SK-N-SH (cell line): ENCODE measurements at places on chromosomes 6 and 20. TPM values are rescaled to one million over a fixed set of nuclear protein-coding genes. Genes with fewer than 3 reads are reported as not detected.
A peak's percentile ranks its signal among the peaks of the same experiment; 100 is the strongest.

GRCh38 chr20:34979366-34980153 lies 23.9 kb downstream of the MYH7B start:
- no peak overlapping the region for H3K4me3 ChIP-seq
- no peak overlapping the region for H3K27ac ChIP-seq
- H3K4me1 ChIP-seq = peaks cover 7% of the 10 kb centered on the region; the same call in 1 of the 2 replicates
- H3K27me3 ChIP-seq = no peaks in the 10 kb centered on the region; the same call in 1 of the 2 replicates
- DNase-seq = peak; percentile 59
- no peaks in the 10 kb centered on the region for H3K36me3 ChIP-seq

GRCh38 chr6:36927691-36928546 lies 26.6 kb upstream of the PI16 start:
- no peak overlapping the region for H3K4me3 ChIP-seq
- no peaks in the 10 kb centered on the region for H3K27me3 ChIP-seq
- no peak overlapping the region for H3K27ac ChIP-seq
- H3K36me3 ChIP-seq = peaks cover 11% of the 10 kb centered on the region
- H3K4me1 ChIP-seq = 0 out of 2 replicates have a peak, but pooled peaks cover 5% of the 10 kb centered on the region

Gene EPHA7
- polyA plus RNA-seq = under 0.01 TPM in 1 of 2 replicates, not detected in the other

- no peak overlapping the region for H3K27ac ChIP-seq
- peaks cover 23% of the 10 kb centered on the region for H3K4me1 ChIP-seq
- DNase-seq = no peak
- no peak overlapping the region for H3K4me3 ChIP-seq
Observed at GRCh38 chr6:90083891-90084290, 189.6 kb downstream of the GJA10 start.

DNA sequence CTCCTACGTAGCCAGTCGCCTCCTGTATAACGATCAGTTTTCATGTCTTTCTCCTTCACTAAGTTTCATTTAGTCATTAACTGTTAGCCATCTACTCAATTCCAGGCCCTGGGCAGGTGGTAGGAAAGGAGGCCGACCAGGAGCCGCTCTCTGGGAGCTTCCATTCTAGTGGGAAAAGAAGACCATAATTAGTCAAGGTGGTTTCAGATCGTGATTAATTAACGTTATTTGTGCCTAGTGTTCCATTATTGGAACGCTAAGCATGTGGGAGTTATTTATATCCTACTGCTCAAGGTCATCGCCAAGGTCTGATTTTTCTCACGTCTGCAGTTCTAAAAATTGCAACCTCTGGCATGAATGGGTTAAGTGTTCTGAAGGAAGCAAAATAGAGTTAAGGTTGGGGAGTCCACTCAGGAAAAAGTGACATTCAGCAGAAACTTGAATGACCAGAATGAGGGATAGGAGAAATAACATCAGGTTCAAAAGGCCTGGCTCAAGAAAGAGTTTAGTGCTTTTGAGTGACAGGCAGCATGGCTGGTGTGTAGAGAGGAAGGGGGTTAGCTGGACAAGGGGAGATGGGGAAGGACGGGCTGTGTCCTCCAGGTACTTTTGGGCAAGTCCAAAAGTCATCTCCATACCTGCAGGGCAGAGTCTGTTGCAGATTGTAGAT lies 812 bp downstream of the SLC9A8 start:
- peak overlapping the region; percentile 83 for H3K27ac ChIP-seq
- peak overlapping the region; percentile 79 for H3K4me3 ChIP-seq
- no peaks in the 10 kb centered on the region for H3K4me1 ChIP-seq
- H3K27me3 ChIP-seq = no peaks in the 10 kb centered on the region
- DNase-seq = no peak
- peaks cover 16% of the 10 kb centered on the region for H3K36me3 ChIP-seq

Gene RAET1G
- polyA plus RNA-seq = 1.7 and 2.5 TPM in 2 replicates

Gene MUC22
- 0.12 and 0.13 TPM in 2 replicates for polyA plus RNA-seq

GRCh38 chr20:41645372-41645771 lies 27.2 kb upstream of the CHD6 start:
- H3K4me3 ChIP-seq = no peak overlapping the region
- peaks cover 2% of the 10 kb centered on the region; the same call in 1 of the 2 replicates for H3K4me1 ChIP-seq
- no peak for DNase-seq
- H3K36me3 ChIP-seq = no peaks in the 10 kb centered on the region

Gene EGFL8
- polyA plus RNA-seq = 7.7 and 10.7 TPM in 2 replicates

DNA sequence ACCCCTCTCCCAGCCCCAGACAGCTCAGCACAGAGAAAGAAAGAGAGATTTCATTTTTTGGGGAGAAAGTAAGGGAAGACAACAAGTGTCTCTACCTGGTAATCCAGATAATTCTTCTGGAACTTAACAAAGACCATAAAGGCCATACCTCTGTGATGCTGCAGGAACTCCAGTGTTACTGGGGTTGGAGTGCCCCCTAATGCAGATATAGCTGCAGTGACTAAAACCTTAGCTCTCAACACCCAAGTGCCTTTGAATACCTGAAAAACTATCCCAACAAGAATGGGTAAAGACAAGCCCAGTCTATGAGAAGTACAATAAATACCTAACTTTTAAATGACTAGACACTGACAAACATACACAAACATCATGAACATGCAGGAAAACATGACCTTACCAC lies 365.3 kb upstream of the PTCHD4 start:
- H3K27ac ChIP-seq = no peak overlapping the region
- DNase-seq = no peak
- H3K4me1 ChIP-seq = no peaks in the 10 kb centered on the region

Gene KCNK5
- 0.03 TPM in 1 of 2 replicates, not detected in the other for polyA plus RNA-seq

Gene APOBEC2
- not detected in 2 replicates for polyA plus RNA-seq

Gene FITM2
- 2.8 and 3.6 TPM in 2 replicates for polyA plus RNA-seq

GRCh38 chr6:157284738-157285421 lies 38.4 kb downstream of the TMEM242 start:
- no peak for DNase-seq
- H3K4me3 ChIP-seq = no peak overlapping the region
- H3K36me3 ChIP-seq = peaks cover under 1% of the 10 kb centered on the region
- H3K4me1 ChIP-seq = peaks cover 2% of the 10 kb centered on the region; the same call in 1 of the 2 replicates

DNA sequence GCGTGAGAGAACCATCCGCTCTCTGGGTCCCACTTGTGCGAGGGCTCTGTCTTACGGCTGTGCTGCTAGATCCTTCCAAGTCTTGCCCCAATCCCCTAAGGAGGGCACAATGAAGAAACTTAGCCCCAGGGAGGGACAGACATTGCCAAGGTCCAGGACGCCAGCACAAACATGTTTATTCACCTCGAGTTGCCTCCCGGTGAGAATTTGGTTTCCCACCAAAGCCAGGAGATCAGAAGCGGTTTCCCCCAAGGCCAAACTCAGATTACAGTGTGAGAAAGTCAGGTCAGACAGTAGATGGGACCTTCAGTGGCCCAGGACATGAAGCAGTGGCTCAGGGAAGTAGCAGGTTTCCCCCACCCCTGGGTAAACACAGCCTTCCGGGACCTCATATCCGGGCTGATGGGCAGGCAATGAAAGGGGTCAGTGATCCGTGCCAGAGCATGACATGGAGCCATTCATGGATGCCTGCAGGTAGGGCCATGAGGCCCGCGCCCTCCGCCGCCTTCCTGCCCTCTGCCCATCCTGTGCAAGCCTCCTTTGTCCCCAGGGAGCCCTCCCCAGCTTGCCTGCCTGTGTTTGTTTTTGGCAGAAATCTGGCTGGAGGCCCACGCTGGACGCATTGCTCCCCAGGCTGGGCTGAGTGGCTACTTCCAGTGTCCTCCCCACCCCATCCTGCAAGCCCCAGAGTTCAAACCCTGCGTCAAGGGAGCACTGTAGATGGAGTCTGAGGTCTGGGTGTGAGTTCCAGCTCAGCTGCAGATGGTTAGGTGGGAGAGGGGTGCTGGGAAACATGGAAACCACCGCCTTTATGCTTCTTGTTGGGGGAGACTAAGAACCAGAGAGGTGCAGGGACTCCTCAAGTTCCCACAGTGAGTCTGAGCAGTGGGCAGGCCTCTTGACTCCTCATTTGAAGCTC lies 2.0 kb downstream of the BPIFB2 start:
- H3K27ac ChIP-seq = no peak overlapping the region
- no peak overlapping the region for H3K4me3 ChIP-seq
- no peaks in the 10 kb centered on the region for H3K4me1 ChIP-seq
- no peak for DNase-seq

DNA sequence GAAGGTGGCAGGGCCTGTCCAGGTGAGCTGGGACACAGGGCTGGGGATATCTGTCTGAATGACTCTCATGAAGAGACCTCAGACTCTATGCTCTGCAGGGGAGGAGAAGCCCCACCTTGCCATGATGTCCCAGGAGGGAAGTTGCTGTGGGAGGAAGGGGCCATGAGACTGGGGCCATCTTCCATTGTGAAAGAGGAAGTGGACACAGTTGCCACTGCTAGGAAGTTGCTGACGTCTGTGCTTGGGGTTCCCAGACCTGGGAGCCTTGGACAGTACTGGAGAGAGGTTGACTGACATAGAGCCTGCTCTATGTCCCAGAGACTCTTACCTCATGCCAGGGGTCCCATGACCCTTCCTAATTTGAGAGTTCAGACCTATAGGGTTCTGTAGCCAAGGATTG lies 24.5 kb downstream of the SIRPB1 start:
- no peak for DNase-seq
- no peaks in the 10 kb centered on the region for H3K27me3 ChIP-seq

DNA sequence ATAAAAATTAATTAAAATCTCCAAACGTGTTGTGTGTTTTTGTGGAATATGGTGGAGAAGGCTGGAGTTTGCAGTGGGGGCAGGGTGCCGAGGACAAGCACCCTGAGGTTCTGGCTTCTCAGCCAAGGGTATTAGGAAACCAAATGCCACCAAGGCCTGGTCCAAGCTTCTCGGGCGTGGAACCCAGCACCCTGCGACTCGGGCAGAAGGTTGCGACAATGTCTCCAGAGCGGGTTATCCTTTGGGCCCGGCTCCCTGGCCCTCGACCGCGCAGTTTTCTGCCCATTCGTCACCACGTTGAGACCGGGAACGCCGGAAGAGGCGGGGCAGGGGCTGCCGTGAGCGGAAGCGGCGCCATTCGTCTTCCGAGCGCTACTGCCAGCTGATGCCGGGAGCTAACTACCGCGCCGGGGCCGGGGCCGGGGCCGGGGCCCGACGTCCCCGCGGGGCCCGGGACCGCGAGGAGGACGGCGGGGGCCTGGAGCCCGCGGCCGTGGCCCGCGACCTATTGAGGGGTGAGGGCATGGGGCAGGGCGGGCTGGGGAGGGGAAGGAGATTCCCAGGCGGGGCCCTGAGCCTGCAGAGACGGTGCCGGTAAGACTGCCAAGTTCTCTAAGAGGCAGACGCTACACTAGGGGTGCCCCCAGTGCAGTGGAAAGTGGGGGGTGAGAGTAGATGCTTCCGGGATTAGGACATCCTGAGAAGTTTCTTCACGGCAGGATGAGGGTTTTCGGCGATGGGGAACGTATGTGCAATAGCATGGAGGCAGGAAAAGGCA lies at the start of gene RRP36:
TSS of gene RRP36 (plus strand) at position 354 of the 778 bp plus-strand sequence. CDS start at position 386, 32 bp downstream.
- H3K27ac ChIP-seq = peak within 1 kb of the TSS; percentile 78
- peaks cover 25% of the 10 kb centered on the region; the same call in 1 of the 2 replicates for H3K4me1 ChIP-seq
- peak; percentile 91 for DNase-seq
- peak within 1 kb of the TSS; percentile 95 for H3K4me3 ChIP-seq

GRCh38 chr20:34540596-34541263 lies 17.8 kb upstream of the MAP1LC3A start:
- H3K27me3 ChIP-seq = no peaks in the 10 kb centered on the region
- no peak overlapping the region for H3K27ac ChIP-seq
- H3K4me3 ChIP-seq = no peak overlapping the region

Gene TAB2
- polyA plus RNA-seq = 24.4 and 29.5 TPM in 2 replicates

Gene IL20RA
- 0.10 and 0.29 TPM in 2 replicates for polyA plus RNA-seq

DNA sequence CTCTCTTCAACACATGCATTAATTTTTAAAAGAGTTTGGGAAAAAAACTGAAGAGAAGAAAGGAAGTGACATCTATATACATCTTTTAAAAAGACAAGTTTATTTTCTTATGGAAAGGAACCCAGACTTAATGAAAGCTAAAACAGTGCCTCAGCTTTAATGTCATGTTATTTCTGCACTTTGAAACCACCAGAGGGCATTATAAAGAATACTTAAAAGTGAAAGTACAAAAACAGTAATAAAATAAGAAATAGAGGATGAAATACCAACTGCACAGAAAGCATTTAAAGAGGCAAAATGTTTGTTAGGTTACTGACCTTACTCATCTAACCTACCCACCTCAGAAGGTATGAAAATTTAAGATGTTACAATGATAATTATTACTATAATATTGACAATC lies 98.8 kb downstream of the HUS1B start:
- no peak overlapping the region for H3K27ac ChIP-seq
- H3K4me1 ChIP-seq = no peaks in the 10 kb centered on the region
- no peak overlapping the region for H3K4me3 ChIP-seq
- DNase-seq = no peak

GRCh38 chr6:106360989-106361430 lies 493 bp downstream of the CRYBG1 start:
- H3K4me1 ChIP-seq = no peaks in the 10 kb centered on the region
- H3K27ac ChIP-seq = no peak overlapping the region
- peaks cover 21% of the 10 kb centered on the region; the same call in 1 of the 2 replicates for H3K27me3 ChIP-seq
- H3K36me3 ChIP-seq = no peaks in the 10 kb centered on the region

GRCh38 chr6:17015144-17015543 lies 86.7 kb upstream of the STMND1 start:
- H3K4me1 ChIP-seq = peaks cover 7% of the 10 kb centered on the region; the same call in 1 of the 2 replicates
- DNase-seq = no peak
- no peak overlapping the region for H3K4me3 ChIP-seq
- H3K27ac ChIP-seq = peak overlapping the region; percentile 90
- H3K36me3 ChIP-seq = no peaks in the 10 kb centered on the region

GRCh38 chr20:46333161-46333991 lies 25.1 kb upstream of the CDH22 start:
- no peak overlapping the region for H3K4me3 ChIP-seq
- no peak overlapping the region for H3K27ac ChIP-seq
- H3K36me3 ChIP-seq = no peaks in the 10 kb centered on the region
- peak; percentile 69 for DNase-seq

DNA sequence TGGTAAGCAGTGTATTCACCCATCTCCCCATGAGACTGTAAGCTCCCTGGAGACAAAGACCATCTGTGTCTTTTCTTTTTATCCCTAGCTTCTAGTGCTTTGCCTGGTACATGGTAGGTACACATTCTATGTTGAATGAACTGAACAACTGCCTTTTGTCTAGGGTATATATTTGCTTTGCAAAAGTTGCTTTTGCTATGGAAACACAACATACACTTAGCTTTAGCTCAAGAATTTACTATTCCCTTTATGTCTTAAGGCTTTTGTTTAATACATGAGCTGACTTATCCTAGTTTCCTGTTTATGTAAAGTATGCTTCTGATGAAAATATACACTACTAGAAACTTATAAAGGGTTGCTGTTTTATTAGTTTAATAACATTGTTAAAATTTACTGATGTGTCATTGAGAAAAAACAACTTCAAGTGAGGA lies 198.2 kb downstream of the PRL start:
- DNase-seq = no peak
- no peak overlapping the region for H3K4me3 ChIP-seq
- H3K4me1 ChIP-seq = peaks cover 5% of the 10 kb centered on the region
- H3K27ac ChIP-seq = no peak overlapping the region; the same call in 1 of the 2 replicates
- H3K27me3 ChIP-seq = no peaks in the 10 kb centered on the region
- no peaks in the 10 kb centered on the region for H3K36me3 ChIP-seq

DNA sequence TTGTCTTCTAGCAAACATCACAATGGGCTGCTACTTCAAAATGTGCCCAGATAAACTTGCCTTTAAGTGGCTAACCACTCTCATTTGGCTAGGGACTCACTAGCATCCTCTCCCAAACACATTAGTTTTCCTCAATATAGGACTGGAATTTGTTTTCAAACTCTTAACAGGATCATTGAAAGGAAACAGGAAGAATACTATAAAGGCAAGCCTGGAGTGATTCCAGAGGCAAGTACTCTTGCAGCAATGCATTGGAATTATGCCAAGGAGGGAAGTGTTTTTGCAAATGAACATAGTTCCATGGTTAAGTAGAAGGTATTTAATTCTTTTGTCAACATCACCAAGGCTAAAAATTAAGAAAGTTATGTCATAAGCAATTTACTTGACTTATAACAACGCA lies 12.2 kb downstream of the EPHA7 start:
- no peaks in the 10 kb centered on the region for H3K36me3 ChIP-seq
- H3K27me3 ChIP-seq = no peaks in the 10 kb centered on the region
- no peak overlapping the region for H3K27ac ChIP-seq
- no peaks in the 10 kb centered on the region; the same call in 1 of the 2 replicates for H3K4me1 ChIP-seq
- H3K4me3 ChIP-seq = no peak overlapping the region
- no peak for DNase-seq
